Central memory CD4-positive, alpha-beta T cell (primary cell): ENCODE measurements at places on chromosomes 13 and 19.

DNA sequence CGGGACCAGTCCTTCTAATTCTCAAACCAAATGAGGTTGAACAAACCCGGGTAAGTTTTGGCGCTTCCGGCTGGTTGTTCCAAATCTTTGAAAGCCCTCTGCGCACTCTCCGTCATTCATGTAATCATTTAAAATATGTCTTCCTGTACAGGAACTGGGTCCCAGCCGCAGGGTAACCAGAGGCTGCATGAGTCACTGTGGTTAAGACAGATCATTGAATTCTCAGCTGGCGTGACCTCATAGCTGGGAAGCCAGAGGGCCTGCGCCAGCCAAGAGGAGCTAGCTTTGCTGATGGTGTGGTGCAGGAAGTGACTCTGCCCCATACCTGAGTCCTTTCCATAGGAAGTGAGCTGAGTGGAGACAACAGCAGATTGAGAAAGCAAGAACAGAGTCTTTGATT lies 135.2 kb downstream of the TSHZ3 start:
- peak; percentile 94 for DNase-seq

DNA sequence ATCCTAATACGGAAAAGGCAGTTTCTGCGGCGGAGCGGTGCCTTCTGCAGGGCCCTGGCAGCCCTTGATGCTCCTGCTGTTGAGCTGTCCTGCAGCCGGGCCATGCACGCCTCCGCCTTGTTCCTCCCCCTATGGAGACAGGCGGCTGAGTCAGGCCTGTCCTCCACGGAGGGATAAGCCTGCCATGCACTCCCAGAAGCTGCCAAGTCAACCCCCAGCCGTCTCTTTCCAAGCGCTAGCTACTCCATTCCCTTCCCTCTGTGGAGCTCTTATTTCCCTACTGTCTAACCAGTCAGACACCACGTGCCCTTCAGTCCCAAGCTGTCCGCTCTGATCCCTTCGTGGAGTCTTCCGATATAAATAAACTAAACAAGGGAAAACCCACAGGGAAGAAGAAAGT lies 197.0 kb downstream of the COL4A1 start:
- no peak for DNase-seq

- no peak for DNase-seq
These were observed 11.9 kb downstream of the PEAK3 start for GRCh38 chr19:2270157-2270422.

DNA sequence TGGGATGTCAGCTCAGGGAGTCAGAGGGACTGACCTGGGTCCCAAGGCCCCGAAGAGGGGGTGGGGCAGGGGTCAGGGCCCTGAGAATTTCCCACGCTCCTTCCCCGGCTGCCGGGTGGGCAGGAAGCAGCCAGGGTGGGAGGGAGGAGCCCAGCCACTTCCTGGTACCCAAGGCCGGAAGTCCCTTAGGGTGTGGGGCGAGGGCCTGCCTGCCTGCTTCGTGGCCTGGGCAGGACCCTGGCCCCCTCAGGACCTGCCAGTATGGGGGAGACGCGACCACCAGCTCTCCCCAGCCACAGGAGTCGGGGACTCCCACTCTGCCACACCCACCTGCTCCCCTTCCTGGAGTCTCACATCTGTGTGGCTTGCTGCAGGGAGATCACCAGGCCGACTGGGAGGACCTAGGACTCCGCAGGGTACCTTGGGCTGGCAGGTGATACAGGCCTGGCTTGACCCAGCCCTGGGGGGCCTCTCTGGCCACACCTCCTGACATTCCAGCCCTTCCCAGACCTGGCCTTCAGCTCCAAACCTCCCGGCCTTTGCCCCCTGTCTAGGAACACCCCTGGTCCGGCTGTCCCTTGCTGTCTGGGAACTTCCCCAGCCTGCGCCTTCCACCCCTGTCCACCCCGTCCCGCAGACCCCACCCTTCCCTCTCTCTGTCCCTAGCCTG lies 9.8 kb upstream of the CIRBP start:
- DNase-seq = peak; percentile 79

GRCh38 chr13:31046711-31047279 lies 114.3 kb downstream of the TEX26 start:
- DNase-seq = no peak

- DNase-seq = no peak
These were observed 529 bp upstream of the ZNF418 start for GRCh38 chr19:57935731-57936130.

GRCh38 chr13:103130681-103131210 lies 64.5 kb upstream of the SLC10A2 start:
- DNase-seq = no peak

- no peak for DNase-seq
These were observed 14.3 kb upstream of the HSPH1 start for GRCh38 chr13:31175847-31176532.

DNA sequence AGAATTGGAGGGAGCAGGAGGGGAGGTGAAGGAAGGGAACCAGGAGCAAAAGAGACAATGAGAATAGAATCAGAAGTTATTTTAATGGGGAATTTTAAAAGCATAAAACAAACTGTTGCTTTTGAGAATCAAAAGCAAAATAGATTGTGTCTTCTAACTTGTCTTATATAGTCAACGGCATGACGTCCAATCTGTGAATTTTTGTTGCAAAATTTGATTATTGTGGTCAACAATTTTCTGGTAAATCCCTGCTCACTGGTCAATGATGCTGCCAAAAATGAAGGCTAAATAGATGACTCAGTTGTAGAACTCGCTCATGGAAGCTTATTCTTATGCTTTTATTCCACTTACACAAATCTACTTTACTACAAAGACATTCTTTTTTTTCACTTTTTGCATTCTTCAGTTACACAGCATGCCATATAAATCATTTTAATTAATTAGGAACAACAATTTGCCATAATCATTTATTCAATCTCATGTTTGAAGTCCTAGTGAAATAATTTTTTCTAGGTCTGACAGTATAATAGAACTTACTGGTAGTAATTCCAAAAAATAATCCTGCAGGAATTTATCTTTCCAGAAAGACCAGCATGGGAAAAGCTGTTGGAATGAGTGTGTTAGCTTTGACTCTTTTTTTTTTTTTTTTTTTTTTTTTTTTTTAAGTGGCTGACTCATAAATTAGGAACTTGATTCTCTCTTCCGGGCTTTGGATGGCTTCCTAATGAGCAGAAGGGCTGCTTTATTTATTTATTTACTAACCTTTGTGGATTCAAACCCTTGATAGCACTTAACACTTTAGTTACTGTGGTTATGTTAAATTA lies 256.9 kb downstream of the SPRY2 start:
- DNase-seq = no peak

- no peak for DNase-seq
These were observed 12.3 kb downstream of the HRC start for GRCh38 chr19:49142866-49143335.

DNA sequence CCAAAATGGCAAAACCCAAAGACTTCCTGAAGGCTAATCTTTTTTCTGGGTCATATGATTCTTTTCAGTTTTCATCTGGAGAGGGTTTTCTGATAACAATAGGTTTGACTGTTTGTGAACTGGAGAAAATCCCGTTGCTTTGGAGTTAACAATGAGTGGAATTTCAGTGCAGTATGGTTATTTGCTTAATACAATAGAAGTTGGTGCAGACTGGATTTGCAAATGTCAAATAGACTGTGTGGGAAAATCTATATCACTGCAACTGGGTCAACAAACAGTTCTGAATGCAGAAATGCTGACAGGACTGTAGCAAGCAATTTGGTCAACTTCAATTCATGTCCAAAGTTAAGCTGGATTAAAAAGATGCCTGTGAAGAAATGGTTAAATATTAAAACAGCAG lies 267.5 kb upstream of the ARGLU1 start:
- DNase-seq = no peak

- no peak for DNase-seq
These were observed 187.6 kb upstream of the ARGLU1 start for GRCh38 chr13:106755542-106755941.

- DNase-seq = no peak
These were observed 830.2 kb upstream of the SPRY2 start for GRCh38 chr13:81171065-81171647.

- peak; percentile 85 for DNase-seq
These were observed 6.3 kb downstream of the PLEKHF1 start for GRCh38 chr19:29671393-29672160.

DNA sequence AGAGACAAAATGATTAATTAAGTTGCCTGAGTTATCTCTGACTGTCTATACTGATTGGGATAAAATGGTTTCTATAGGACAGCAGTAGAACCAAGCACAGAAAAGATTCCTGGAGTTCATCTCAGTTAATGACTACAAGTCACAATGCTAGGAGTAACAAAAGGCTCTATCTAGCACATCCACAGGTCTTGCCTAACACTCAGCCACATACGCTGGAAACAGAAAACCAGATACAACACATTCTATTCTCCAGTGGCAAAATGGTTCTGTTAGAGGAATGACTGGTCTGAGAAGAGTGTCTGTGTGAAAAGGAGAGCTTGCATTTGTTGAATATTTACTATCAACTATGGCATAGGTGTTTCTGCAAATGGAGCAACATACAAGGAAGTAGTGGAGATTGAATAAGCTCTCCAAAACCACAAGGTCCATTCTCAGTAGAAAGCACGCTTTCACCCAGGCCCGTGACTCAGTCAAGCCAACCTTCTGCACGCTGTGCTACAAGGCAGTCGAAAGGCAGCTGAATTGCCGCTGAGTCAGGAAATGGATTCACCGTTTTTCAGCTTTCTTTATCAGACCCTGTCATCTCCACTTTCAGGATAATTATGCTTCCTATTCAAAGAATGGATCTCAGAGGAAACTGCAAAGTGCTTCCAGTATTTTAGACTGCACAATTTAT lies 761.5 kb downstream of the EFNB2 start:
- DNase-seq = no peak

- no peak for DNase-seq
These were observed 16.2 kb downstream of the CERS1 start for GRCh38 chr19:18879579-18880373.

GRCh38 chr19:8552810-8553209 lies 24.4 kb downstream of the MYO1F start:
- DNase-seq = no peak

DNA sequence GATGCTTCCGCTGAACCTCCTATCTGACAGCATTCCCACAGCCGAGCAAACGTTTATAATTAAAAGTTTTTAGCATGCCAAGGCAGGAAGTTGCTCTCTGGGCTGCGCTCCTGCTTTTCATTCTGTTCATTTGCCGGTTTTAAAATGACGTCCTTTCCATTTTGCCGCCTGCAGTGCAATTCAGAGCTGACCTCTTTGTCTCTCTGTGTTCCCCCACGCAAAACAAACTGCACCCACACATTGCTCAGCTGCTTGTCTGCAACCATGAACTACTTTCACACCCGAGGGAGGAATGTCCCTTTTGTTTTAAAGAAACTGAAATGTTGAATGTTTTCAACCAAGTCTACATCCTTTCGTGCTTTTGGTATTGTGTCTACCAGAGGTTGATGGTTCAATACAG lies 416.5 kb downstream of the EFNB2 start:
- DNase-seq = no peak

DNA sequence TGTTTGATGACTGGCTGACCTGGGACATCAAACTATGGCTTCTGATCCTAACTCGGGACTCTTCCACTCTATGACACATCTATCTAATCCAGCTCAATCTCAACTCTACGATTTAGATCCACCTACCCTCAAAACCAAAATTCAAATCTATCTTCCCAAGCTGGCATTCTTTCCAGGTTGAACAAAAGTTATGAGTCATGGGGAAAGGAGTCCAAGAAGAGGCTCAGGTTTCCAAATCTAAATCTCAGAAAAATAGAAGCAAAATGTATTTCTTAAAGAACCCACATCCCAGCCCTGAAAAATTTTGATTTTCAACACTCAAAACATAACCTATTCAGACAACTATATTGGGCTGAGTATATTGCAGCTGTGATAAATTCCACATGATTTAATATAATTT lies 143.9 kb upstream of the IPO5 start:
- DNase-seq = no peak

GRCh38 chr13:88153353-88153752 lies 482.2 kb downstream of the SLITRK5 start:
- no peak for DNase-seq

DNA sequence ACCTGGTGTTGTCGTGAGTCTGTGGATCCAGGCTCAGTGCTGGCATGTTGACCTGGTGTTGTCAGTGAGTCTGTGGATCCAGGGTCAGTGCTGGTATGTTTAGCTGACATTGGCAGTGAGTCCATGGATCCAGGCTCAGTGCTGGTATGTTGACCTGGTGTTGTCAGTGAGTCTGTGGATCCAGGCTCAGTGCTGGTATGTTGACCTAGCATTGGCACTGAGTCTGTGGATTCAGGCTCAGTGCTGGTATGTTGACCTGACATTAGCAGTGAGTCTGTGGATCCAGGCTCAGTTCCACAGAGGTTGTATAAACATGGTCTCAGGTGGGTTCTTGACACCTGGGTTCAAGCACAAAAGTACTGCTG lies 16.8 kb upstream of the PDCD2L start:
- DNase-seq = no peak

- no peak for DNase-seq
These were observed 68.6 kb downstream of the UFM1 start for GRCh38 chr13:38418286-38418685.

DNA sequence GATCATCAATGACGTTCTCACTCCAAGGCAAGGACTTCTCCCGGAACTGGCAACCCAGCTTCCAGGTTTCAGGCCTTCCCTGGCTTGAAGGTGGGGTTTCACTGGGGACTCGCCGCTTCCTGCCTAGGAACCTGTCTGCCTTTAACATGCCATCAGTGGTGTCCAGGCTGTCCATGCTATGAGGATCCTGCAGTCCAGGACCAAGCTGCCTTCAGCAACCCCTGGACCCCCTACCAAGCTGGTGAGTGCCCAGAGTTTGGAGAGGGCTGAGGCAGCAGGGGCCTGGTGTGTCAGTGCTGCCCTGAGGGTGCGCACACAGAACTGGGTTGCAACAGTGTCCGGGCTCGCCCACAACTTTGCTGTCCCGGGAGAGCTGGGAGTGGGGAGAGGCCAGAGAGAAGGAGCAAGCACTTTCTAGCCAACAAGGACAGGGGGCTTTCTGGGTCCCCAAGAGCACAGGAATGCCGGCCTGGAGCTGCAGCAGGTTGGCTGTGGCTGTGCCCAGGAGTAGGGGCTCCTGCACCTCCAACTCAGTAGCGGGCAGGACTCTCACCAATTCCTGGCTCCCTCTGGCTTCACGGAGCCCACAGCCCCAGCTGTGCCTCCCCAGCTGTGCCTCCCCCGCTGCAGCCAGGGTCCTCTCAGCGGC lies 1563.2 kb upstream of the MIR17HG start:
- no peak for DNase-seq

- no peak for DNase-seq
These were observed 54.4 kb upstream of the ZNF835 start for GRCh38 chr19:56725829-56726424.
